Lower lobe of right lung (tissue), 2 donors: ENCODE measurements at places on chromosomes 1 and 21. TPM values are rescaled to one million over a fixed set of nuclear protein-coding genes. Genes with fewer than 3 reads are reported as not detected.
A peak's percentile ranks its signal among the peaks of the same experiment; 100 is the strongest.

DNA sequence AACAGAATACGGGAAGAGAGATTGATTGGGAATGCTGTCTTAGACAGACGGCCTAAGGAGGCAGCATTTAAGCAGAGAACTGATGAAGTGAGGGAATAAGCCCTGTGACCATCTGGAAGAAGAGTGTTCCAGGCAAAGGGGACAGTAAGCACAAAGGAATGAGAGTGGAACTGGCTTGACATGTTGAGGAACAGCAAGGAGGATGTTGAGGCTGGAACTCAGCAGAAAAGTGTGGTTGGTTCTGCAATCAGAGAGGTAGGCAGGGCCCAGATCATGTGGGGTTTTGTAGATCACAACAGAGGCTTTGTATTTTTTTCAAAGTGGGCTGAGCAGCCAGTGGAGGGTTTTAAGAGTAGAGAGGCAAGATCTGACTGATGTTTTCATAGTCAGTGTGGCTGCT, 157.4 kb downstream of the DNM3 start:
- H3K27me3 ChIP-seq, result no peaks in the 10 kb centered on the region
- DNase-seq, result no peak
- H3K36me3 ChIP-seq, result no peaks in the 10 kb centered on the region
- no peaks in the 10 kb centered on the region for H3K4me1 ChIP-seq
- H3K4me3 ChIP-seq, result no peak overlapping the region

Gene VAMP3
- 135 TPM for total RNA-seq

DNA sequence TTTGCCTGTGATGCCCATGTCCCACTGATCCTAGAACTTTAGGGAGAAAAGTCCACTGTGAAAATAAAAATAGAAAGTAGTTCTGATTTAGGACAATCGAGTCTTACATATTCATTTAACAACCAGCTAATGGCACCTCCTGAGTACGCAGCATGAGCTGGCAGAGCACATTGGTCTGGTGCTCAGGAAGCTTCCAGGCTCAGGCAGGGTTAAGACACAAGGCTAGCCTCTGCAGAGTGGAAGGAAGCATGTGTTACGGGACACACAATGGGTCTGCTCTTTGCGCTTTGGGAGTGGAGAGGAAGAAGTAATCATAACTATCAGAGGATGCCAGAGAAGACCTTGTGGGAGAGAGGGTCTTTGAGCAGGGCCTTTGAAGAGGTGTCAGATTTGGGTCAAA, 4.2 kb upstream of the KLHDC8A start:
- H3K36me3 ChIP-seq, result no peaks in the 10 kb centered on the region
- no peak for DNase-seq
- no peak overlapping the region for H3K4me3 ChIP-seq
- H3K27ac ChIP-seq, result no peak overlapping the region
- no peaks in the 10 kb centered on the region for H3K4me1 ChIP-seq

DNA sequence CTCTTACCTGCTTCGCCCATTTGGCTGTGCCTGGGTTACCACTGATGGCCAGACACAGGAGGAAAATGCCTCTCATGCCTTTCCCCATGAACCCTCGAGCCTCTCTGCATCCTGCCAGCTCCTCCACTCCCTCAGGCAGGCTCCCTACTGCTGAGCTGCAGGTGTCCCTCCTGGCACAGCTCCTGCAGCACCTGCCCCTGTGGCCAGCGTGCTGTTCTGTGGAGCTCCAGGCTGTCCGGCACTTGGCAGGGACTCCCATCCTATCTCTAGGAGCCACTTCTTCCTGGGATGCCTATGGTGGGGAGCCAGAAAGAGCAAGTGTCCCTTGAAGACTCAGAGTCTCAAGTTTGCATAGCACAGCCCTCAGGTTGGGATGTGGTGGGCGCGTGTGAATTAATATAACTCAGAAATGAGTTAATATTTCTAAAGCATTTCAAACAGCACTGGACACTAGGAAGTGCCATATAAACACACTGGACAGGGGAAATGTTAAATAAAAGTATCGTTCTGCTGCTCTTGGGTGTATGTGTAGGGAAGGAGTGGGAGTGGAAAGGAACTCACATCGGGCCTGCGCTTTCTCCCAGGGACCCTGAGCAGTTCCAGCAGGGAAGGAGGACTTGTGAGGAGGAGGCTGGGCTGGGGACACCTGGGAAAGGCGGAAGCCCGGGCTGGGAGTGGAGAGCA, 2.7 kb downstream of the LRRC71 start:
- peaks cover 77% of the 10 kb centered on the region for H3K27me3 ChIP-seq
- H3K4me3 ChIP-seq, result no peak overlapping the region
- no peak for DNase-seq
- no peaks in the 10 kb centered on the region for H3K36me3 ChIP-seq
- H3K27ac ChIP-seq, result no peak overlapping the region

GRCh38 chr21:45970674-45971615, 10.6 kb upstream of the COL6A1 start:
- no peak overlapping the region for H3K4me3 ChIP-seq
- no peaks in the 10 kb centered on the region for H3K36me3 ChIP-seq
- peak overlapping the region; percentile 92 for H3K27ac ChIP-seq

- H3K36me3 ChIP-seq, result no peaks in the 10 kb centered on the region
- no peaks in the 10 kb centered on the region for H3K27me3 ChIP-seq
- no peak overlapping the region for H3K4me3 ChIP-seq
- DNase-seq, result no peak
- no peak overlapping the region for H3K27ac ChIP-seq
- H3K4me1 ChIP-seq, result no peaks in the 10 kb centered on the region
Observed at GRCh38 chr21:16870103-16870502, 642.7 kb upstream of the CXADR start.

- H3K36me3 ChIP-seq, result no peaks in the 10 kb centered on the region
- H3K27ac ChIP-seq, result peak overlapping the region; percentile 15
- H3K27me3 ChIP-seq, result no peaks in the 10 kb centered on the region
Observed at GRCh38 chr1:172269084-172269483, 151.4 kb upstream of the C1orf105 start.

Gene KCNA3
- 19.4 TPM for total RNA-seq

Gene FCGR3B
- 50.1 TPM for total RNA-seq

- H3K4me1 ChIP-seq, result no peaks in the 10 kb centered on the region
- H3K27ac ChIP-seq, result no peak overlapping the region
- DNase-seq, result no peak
- H3K4me3 ChIP-seq, result no peak overlapping the region
- H3K27me3 ChIP-seq, result no peaks in the 10 kb centered on the region
Observed at GRCh38 chr1:85623061-85623471, 42.5 kb downstream of the CCN1 start.

DNA sequence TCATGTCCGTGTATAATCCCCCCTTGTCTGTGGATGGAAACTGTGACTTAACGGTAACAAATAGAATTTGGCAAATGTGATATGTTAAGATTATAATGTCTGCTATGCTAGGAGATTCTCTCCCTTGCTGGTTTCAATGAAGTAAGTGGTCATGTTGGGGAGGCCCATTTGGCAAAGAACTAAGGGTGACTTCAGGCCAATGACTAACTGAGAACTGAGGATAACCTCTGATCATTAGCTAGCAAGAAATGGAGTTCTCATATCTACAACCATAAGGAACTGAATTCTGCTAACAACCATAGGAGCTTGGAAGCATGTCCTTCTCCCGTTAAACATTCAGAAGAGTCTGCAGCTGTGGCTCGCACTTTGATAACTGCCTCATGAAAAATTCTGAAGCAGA, 2.3 kb downstream of the IFI44L start:
- H3K4me3 ChIP-seq, result peak overlapping the region; percentile 45
- no peak for DNase-seq
- H3K36me3 ChIP-seq, result no peaks in the 10 kb centered on the region
- H3K27me3 ChIP-seq, result no peaks in the 10 kb centered on the region
- peak overlapping the region; percentile 3 for H3K27ac ChIP-seq
- peaks cover 28% of the 10 kb centered on the region for H3K4me1 ChIP-seq

DNA sequence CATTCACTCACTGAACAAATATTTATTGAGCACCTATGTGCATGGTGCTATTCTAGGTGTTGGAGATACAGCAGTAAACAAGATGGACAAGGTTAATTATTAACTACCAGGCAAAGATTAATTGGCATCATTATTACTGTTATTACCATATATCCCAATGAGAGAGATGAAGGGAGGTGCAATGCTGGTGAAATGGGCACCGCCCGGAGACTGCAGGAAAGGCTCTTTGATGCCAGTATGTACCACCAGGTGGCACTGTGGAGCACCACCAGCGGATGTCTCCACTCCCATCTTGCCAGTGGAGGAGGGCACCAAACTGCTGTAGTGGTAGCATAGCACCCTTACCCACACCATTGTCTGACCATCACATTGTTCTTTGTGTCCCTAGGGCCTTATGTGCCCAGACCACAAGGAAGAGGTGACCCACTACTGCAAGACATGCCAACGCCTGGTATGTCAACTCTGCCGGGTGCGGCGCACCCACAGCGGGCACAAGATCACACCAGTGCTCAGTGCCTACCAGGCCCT, 3.0 kb downstream of the TRIM46 start:
- peaks cover 35% of the 10 kb centered on the region for H3K4me1 ChIP-seq
- no peak overlapping the region for H3K4me3 ChIP-seq
- H3K27ac ChIP-seq, result peak overlapping the region; percentile 59
- no peaks in the 10 kb centered on the region for H3K36me3 ChIP-seq
- peak; percentile 88 for DNase-seq

DNA sequence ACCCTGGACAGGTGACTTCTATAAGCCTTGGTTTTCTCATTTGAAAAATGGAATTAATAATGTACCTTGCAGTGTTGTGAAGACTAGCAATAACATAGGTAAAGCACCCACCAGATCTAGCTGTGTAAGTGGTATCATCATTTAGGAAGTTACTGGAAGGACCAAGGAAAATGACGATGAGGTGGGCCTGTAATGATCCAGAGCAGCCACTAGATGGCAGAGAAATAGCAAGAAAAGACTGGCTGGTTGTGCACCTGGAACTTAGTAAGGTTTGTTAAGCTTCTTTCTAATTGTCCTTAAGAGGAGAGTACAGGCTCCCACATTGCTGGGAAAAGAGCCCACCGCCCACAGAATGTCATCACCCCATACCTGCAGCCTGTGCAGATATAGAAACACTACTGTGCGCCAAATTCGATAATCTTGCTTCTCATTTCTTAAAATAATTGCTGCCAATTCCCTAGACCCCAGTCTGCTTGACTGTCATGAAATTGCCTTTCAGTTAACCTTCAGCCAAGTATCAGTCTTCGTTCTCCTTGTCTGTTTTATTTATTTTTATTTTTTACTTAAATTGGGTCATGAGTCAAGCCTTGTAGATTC, 37.2 kb downstream of the WNT4 start:
- H3K27ac ChIP-seq, result no peak overlapping the region
- no peak for DNase-seq
- no peaks in the 10 kb centered on the region for H3K27me3 ChIP-seq
- peaks cover 5% of the 10 kb centered on the region for H3K4me1 ChIP-seq
- peaks cover 36% of the 10 kb centered on the region for H3K36me3 ChIP-seq
- no peak overlapping the region for H3K4me3 ChIP-seq

Gene AADACL4
- total RNA-seq, result not detected

DNA sequence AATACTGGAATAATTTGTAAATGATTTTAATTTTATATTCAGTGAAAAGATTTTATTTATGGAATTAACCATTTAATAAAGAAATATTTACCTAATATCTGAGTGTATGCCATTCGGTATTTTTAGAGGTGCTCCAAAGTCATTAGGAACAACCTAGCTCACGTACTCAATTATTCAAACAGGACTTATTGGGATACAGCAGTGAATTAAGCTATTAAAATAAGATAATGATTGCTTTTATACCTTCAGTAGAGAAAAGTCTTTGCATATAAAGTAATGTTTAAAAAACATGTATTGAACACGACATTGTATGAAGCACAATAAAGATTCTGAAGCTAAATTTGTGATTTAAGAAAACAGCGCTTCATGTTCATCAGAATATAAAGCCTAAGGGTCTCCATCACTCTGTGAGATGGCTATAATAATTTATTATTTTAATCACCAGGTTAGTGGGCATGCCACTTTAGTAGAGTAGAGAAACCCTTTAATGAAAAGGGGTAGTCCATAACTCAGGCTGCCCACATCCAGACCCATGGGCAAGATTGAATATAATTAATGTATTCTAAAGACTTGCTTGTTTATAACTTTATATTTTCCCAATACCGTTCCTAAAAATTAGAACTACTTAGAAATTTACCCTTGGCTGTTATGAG, 3.2 kb downstream of the CCN1 start:
- no peak overlapping the region for H3K27ac ChIP-seq
- DNase-seq, result no peak
- H3K4me3 ChIP-seq, result peak overlapping the region; percentile 67
- H3K27me3 ChIP-seq, result peaks cover 11% of the 10 kb centered on the region
- H3K4me1 ChIP-seq, result peaks cover 31% of the 10 kb centered on the region

Gene NTRK1
- total RNA-seq, result 1.9 TPM

Gene AKR7A3
- 0.30 TPM for total RNA-seq

- H3K36me3 ChIP-seq, result peaks cover 17% of the 10 kb centered on the region
- H3K4me3 ChIP-seq, result no peak overlapping the region
- H3K27ac ChIP-seq, result no peak overlapping the region
- H3K27me3 ChIP-seq, result no peaks in the 10 kb centered on the region
Observed at GRCh38 chr1:176183618-176184017, 23.5 kb downstream of the COP1 start.

DNA sequence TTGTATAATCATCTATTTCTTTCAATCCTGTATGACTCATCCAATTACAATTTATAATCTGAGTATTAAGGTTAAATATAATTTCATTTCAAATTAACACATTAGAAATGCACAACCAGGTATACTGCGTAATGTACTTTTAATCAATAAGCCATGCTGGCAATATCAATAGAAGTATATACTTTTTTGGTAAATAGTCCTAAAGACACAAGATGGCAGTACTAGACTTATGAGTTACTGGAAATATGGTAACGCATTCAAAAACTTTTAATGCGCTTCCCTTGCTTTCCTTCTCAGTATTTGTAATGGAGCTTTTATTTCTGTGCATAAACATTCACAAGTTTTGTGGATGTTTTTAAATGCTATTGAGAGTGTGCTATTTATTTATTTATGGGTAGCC, 1162.0 kb upstream of the TMPRSS15 start:
- no peak for DNase-seq
- no peaks in the 10 kb centered on the region for H3K36me3 ChIP-seq
- no peaks in the 10 kb centered on the region for H3K27me3 ChIP-seq
